ENCODE measurements at places on chromosomes 3 and 15. TPM values are rescaled to one million over a fixed set of nuclear protein-coding genes. Genes with fewer than 3 reads are reported as not detected.

- no peaks in the 10 kb centered on the region for H3K27me3 ChIP-seq
- H3K4me1 ChIP-seq = no peaks in the 10 kb centered on the region
- DNase-seq = no peak
- no peak overlapping the region for H3K4me3 ChIP-seq
These were observed 113.3 kb downstream of the KLHL25 start for GRCh38 chr15:85681386-85681785.

PP2D1 gene
- not detected for total RNA-seq

GRCh38 chr3:198071602-198072287 lies 111.7 kb downstream of the LMLN start:
- H3K27ac ChIP-seq = no peak overlapping the region
- peaks cover 29% of the 10 kb centered on the region for H3K27me3 ChIP-seq
- H3K4me1 ChIP-seq = peaks cover 9% of the 10 kb centered on the region
- H3K4me3 ChIP-seq = no peak overlapping the region
- DNase-seq = no peak

EFHB gene
- total RNA-seq = 0.46 TPM

Data from WTC11 (cell line).